ENCODE measurements at places on chromosomes 6 and 20.

- no peak for DNase-seq
These were observed 45.4 kb upstream of the NKX2-2 start for GRCh38 chr20:21559305-21559704.

DNA sequence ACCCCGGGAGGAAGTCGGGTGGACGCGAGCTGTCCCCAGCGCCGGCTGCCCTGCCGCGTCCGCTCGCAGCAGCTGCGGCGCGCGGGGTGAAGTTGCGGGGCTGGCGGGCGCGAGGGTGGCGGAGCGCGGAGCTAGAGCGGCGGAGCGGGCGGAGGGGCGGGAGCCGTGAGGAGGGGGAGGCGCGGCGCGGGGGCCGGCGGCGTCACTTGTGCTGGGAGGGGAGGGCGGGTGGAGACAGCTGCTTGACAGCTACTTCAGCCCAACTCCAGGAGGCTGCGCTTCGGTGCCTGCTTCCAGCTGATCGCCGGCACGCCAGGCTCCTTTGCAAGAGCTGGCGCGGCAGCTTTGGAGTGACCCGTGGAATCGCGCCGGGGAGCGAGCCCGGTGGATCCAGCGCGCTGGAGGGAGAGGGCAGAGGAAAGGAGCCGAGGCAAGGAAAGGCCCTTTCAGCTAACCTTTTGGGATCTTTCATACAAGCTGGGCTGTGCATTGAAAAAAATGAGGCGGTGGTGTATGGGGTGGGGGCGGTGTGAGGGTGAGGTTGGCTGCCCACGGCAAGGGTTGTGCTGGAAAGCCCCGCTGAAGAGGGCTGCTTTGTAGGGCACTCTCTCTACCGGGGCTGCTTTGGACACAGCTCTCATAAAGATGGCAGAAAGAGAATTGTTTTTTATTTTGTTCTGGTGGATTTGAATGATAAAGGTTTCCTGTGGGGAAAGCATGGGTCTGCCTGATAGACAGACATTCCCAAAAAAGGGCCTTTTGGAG, 24.6 kb downstream of the RIPOR2 start:
- DNase-seq: peak; percentile 66

DNA sequence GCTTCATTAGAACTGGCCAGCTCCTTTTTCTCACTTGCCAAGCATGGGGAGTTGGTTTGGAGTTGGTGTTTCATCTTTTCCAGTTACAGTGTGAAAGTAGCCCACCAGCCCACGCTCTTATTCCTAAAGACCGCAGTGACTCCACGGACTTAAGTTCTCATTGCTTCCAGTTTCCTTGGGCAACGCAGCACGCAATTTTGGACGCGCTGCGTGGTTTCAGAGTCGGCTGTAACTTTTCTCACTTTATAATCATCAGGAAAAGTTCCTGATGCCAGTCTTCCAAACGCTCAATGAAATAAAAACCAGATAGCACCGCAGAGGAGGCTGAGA, 381 bp upstream of the PEX7 start:
- no peak for DNase-seq

DNA sequence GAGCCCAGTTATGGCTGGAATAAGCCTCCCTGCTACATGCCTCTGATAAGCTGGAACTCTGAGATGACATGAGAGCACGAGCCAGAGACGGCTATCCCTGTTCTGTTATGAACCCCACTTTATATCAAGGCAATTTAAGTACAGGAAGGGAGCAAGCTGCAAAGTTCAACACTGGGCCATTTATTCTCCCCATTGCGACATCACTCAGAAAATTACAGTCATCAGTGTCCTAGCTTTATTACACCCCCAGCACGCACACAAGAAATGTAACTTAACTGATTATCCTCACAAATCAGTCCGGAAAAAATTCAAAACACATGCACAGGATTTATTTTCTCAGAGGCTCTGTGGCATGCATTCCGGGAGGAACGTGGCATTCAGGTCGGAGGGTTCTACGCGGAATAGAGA, 125.3 kb upstream of the SLC2A12 start:
- no peak for DNase-seq

- DNase-seq: no peak
These were observed 11.6 kb upstream of the PLN start for GRCh38 chr6:118536478-118536877.

DNA sequence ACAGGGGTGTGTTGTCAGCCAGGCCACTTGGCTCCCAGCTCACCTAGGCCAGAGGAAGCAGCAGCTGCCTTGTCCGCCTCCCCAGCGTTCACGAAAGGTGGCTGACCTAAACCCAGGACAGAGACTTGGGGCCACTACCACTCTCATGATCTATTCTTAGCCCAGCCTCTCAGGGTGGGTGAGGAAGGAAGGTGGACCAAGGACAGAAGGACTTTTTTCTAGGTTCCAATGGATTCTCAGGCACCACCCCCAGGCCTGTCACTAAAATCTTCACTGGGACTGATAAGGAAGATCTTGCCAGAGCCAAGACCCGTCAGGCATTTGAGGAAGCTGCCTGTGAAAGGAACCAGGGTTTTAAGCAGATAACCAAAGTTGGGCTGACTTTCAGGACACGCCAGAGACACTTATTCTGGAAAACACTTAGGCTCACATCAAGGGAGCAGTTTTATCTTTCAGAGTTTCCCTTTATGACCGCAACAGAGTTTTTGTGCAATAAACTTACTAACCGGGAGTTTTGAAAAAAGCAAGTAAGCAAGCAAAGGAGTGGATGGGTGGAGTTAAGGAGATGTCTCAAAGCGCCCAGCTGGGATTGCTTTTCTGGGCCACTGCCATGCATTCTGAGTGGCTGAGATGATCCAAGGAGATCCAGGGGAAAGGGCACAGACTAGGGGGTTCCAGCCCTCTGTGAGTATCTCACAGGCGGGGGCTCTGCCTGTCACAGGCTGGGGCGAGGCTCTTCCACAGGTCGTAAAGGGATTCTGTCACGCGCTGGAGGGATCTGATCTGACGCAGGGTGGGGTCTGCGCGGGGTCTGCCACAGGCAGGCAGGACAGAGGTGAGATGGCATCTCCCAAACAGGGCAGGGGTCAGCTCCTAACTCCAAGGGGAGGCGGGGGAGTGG, 989 bp downstream of the FITM2 start:
- no peak for DNase-seq

GRCh38 chr6:130973521-130974277, 89.3 kb downstream of the EPB41L2 start:
- DNase-seq: no peak

DNA sequence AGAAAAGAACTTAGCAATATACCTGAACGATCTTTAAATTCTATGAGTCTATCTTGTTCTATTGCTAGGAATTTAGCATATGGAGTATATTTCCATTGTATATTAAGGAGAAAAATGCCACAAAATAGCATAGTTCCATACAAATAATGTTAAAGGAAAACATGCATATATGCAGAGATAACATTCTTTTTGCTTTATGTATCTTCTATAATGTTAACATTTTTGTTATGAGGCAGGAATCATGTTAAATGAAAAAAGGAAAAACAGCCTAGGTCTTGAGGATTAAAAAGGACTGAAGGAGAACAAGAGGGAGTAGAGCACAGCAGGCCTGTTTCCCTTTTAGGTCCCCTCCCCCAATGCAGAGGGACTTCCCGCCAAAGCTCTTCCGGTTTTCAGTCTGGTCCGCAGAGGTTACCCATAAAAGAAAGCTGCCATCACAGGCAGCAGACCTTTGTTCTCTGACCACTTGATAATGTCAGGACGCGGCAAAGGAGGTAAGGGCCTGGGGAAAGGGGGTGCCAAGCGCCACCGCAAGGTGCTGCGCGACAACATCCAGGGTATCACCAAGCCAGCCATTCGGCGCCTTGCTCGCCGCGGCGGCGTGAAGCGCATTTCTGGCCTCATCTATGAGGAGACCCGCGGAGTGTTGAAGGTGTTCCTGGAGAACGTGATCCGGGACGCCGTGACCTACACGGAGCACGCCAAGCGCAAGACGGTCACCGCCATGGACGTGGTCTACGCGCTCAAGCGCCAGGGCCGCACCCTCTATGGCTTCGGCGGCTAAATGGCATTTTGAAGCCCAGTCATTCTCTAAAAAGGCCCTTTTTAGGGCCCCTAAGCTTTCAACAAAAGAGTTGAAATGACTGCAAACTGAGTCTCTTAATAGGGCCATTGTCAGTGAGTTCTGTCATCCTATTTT, 108.4 kb upstream of the PRSS16 start:
- peak; percentile 80 for DNase-seq

- no peak for DNase-seq
These were observed 85.2 kb upstream of the PLCB4 start for GRCh38 chr20:8983478-8984345.

DNA sequence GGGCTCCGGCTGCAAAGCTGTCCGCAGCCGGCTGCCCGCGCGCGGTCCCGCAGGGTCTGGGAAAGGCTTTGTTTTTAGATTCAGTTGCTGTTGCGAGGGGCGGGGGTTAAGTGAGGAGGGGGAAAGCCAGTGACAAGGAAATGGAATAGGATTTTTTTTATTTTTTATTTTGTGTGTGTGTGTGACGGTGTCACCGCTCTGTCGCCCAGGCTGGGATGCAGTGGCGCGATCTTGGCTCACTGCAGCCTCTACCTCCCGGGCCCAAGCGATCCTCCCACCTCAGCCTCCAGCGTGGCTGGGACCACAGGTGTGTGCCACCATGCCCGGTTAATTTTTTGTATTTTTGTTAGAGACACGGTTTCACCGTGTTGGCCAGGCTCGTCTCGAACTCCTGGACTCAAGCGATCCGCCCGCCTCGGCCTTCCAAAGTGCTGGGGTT, 615 bp upstream of the UBE2J1 start:
- no peak for DNase-seq

DNA sequence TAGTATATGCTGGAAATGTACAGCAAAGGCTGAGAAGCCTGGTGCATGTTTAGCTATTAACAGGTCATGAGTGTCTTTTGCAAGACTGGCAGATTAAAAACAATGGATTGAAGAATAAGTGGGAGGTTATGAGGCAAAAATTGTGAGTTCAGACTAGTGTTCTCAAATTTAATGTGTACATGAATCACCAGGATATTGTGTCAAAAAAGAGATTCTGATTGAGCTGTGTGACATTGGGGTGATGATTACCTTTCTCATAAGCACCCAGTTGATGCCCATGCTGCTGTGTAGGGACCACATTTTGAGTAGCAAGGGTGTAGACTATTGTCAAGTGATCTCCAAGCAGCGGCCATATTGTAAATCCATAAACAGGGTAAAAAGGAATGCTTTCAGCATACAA, 44.8 kb downstream of the MAP3K5 start:
- no peak for DNase-seq

DNA sequence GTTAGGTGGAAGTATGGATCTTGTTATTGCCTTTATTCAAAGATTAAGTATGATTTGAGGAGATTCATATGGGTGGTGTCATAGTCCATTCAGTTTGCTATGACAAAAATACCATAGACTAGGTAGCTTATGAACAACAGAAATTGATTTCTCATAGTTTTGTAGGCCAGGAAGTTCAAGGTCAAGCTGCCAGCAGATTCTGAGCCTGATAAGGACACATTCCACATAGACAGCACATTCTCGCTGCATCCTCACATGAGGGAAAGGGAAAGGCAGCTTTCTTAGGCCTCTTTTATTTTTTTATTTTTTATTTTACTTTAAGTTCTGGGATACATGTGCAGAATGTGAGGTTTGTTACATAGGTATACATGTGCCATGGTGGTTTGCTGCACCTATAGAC, 27.7 kb downstream of the ME1 start:
- DNase-seq: no peak

- DNase-seq: peak; percentile 96
These were observed at the start of gene DNAJC5 for GRCh38 chr20:63894358-63895201. Gene DNAJC5 (plus strand): TSS chr20:63895126. CDS start chr20:63928346, 33,220 bp downstream.

GRCh38 chr6:36145495-36145894, 15.2 kb downstream of the MAPK13 start:
- DNase-seq: no peak

- no peak for DNase-seq
These were observed 224.0 kb upstream of the PLN start for GRCh38 chr6:118324116-118324515.

GRCh38 chr6:13512900-13513299, 25.5 kb upstream of the GFOD1 start:
- DNase-seq: no peak

DNA sequence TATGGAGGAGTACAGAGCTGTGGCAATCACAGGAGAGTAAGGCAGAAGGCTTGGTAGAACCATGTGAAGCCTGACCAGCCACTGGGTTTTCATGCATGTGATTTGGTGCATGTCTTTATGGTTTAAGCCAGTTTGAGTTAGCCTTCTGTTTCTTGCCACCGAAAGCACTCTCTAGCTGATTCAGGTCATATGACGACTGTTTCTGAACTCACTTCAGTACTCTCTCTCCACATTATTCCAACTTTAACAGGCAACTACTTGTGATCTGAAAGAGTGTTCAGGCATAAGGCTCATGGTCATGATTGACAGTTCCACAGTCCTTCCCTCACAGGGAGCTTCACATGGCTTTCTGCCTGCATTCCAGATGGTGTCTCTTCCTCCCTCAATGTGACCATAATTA, 63.3 kb upstream of the TAB2 start:
- DNase-seq: no peak

DNA sequence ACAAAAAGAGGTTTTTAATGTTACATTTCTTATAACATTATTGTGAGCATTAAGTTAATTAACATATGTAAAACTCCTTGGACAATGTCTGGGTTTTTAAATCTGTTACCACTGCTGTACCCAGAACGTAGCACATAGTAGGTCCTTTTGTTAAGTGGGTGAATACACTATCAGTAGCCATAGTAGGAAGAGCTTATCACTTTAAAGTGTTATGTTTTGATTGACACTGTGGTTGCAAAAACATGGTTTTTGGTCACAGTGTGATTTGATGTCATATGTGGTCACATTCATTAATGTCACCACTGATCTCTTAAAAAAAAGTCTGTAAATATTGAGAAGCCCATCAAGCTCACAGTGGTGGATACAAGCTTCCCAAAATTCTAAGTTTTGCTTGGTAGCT, 160.7 kb downstream of the PLCB1 start:
- no peak for DNase-seq

GRCh38 chr6:30267423-30267822, 54.2 kb upstream of the TRIM26 start:
- no peak for DNase-seq

- no peak for DNase-seq
These were observed 852 bp upstream of the TFEB start for GRCh38 chr6:41736186-41736733.

DNA sequence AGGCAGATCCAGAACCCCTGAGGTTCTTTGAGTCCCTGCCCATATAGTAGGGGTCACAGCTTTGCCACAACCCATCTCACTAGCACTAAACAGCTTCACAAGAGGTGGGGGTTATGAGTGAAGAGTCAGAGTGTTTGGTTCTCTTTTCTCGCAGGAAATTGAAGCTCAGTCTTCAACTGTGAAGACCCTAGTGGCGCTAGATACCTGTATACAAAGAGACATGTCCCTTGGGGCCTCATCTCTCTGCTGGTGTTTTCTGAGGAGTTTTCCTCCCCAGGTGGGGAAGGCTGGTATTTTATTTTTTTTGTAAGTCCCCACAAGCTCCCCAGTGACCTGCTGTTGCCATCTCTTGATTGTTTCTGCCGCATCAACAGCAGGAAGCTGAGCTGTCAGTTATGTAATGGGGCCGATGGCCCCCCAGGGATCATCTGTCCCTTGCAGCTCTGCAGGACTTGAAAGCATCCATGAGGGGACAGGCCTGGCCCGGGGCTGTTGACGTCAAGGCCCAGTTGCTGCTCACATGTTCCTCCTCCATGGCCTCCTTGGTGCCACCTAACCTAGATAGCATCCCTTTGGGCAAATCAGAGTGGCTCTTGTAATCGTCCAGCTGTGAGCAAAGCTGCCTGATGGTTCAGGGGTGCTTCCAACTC, 23.1 kb downstream of the STK35 start:
- DNase-seq: peak; percentile 13

GRCh38 chr20:37278966-37279590, 10.4 kb upstream of the MANBAL start:
- DNase-seq: no peak
